ENCODE measurements at places on chromosomes 3 and 15. TPM values are rescaled to one million over a fixed set of nuclear protein-coding genes. Genes with fewer than 3 reads are reported as not detected.

The GABRB3 gene
- 0.58 TPM for total RNA-seq

The UROC1 gene
- not detected for total RNA-seq

The TGM4 gene
- total RNA-seq = not detected

The SHISA5 gene
- 209 TPM for total RNA-seq

The PRR20G gene
- total RNA-seq = not detected

The KLHL40 gene
- not detected for total RNA-seq

The IDH3A gene
- 40.8 TPM for total RNA-seq

The OR5H15 gene
- not detected for total RNA-seq

The GOLGA6A gene
- total RNA-seq = not detected

The AKAP13 gene
- 40.9 TPM for total RNA-seq

The CPLX3 gene
- total RNA-seq = not detected

The RASSF1 gene
- total RNA-seq = 31.5 TPM

The WDR93 gene
- not detected for total RNA-seq

The ADAMTS7 gene
- 10.5 TPM for total RNA-seq

The SLC12A1 gene
- total RNA-seq = not detected

The DVL3 gene
- total RNA-seq = 38.2 TPM

The KNG1 gene
- not detected for total RNA-seq

The SLC6A6 gene
- total RNA-seq = 27.9 TPM

The GRM7 gene
- not detected for total RNA-seq

Measured in epithelial cell of proximal tubule (primary cell).